ENCODE measurements at places on chromosomes 11 and 22.

DNA sequence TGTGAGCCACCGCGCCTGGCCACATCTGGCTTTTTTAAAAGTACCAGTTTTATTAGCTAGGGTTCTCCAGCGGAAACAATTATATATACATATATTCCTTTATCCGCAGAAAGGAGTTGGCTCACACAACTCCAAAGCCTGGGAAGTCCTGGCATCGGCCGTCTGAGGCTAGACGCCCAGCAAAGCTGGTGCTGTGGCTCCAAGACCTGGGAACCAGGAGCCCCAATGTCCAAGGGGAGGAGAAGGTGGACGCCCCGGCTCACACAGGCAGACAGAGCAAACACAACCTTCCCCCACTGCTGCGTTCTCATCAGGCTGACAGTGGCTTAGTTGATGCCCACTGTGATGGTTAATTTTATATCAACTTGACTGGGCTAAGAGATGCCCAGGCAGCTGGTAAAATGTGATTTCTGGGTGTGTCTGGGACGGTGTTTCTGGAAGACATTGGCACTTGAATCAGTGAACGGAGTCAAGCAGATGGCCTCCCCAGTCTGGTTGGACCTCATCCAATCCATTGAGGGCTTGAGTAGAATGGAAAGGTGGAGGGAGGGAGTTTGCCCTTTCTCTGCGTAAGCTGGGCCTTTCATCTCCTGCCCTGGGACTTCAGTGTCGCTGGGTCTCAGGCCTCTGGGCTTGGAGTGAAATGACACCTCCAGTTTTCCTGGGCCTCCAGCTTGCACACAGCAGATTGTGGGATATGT, 904.4 kb downstream of the BRD1 start:
- peak; percentile 31 for DNase-seq

DNA sequence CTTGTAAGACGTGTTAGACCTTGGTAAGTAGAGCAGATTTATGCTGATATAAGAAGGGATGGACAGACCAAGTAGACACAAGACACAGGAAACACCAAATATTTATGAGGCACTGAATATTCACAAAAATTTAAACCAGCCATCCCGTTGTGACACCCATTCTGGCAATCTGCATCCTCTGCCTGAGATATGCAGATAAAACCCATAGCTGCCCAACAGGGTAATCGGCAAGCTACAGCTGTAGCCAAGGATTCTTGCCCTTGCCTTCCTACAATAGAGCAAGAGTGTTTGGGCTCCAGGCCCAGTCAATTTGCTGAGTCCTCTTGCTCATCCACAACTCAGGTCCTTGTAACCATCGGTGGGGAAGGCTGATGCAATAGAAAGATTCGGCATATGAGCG, 18.5 kb upstream of the MPZL2 start:
- no peak for DNase-seq

DNA sequence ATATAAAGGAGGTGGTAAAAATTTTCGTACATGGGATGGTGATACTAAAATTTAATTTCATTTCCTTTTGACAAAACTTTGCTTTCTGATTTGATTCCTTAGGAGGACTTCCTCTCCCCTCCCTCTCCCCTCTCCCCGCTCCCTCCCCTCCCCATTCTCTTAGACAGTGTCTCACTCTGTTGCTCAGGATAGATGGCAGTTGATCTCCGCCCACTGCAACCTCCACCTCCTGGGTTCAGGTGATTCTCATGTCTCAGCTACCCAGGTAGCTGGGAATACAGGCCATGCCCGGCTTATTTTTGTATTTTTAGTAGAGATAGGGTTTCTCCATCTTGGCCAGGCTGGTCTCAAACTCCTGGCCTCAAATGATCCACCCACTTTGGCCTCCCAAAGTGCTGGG, 15.9 kb downstream of the TRIM44 start:
- peak; percentile 31 for DNase-seq

- no peak for DNase-seq
Measured at GRCh38 chr11:67412495-67413179, 2.8 kb upstream of the CARNS1 start.

GRCh38 chr22:37492428-37493344, 6.5 kb upstream of the MFNG start:
- DNase-seq = peak; percentile 30

DNA sequence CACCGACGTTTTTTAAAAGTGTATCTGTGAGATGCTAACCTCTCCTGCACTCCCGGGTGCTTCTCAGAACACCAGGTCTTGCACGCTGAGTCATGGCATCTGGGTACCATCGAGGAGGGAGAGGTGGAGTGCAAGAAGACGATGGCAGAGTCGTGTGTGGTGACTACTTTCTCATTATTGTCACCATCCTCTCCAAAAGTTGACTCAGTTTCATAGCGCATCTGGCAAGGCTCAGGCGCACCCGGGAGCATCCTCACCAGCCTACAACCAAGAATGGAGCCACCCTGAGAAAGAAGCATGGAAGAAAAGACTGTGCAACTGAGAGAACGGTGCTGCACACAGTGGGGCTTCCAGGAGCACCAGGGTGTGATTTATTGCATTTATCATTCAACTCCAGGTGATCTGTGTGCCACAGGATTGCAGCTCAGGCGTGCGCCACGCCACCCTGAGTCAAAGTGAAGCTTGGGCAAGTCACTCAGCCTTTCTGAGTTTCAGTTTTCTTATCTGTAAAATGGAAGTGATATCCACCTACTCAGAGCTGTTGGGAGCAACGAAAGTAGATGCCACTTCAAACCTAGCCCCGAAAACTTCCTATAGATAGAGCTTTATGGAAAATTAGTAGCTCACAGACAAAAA, 65.4 kb downstream of the LINC01488 start:
- DNase-seq = no peak

DNA sequence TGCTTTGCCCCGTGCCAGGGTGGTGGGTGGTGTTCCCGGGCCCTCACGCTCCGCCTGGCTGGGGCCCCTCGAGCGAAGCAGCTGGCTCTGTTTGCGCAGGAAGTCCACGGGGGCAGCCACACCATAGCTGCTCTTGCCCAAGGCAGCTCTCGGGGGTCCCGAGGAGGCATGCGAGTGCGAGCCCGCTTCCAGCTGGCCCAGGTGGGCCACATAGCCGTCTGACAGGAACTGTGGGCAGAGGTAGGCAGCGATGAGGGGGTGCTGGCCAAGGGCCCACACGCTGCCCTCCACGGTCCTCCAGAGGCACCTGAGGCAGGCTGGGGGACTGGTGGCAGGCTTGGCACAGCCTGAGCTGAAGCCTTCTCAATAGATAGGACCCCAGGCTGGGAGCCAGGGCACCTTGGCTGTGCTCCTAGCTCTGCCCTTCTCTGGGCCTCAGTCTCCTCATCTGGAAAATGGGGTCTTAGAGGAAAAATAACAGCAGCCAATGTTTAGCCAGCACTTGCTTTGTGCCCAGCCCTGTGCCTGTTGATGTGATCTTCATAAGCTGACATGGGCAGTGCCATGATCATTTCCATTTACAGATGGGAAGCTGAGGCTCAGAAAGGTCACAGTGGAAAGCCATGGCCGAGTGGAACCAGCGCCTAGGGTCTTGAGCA, 9.4 kb downstream of the AIP start:
- DNase-seq = no peak

- no peak for DNase-seq
Measured at GRCh38 chr11:10660323-10660722, 33.2 kb downstream of the IRAG1 start.

GRCh38 chr22:39283322-39284141, 35.9 kb downstream of the RPL3 start:
- no peak for DNase-seq

Data from NCI-H69 (cell line).